ENCODE measurements at places on chromosomes 3 and 15.

GRCh38 chr15:39310633-39311032 is 270.2 kb upstream of the THBS1 start:
- DNase-seq, result no peak

- DNase-seq, result no peak
These were observed 125.0 kb downstream of the ANO10 start for GRCh38 chr3:43496740-43497375.

DNA sequence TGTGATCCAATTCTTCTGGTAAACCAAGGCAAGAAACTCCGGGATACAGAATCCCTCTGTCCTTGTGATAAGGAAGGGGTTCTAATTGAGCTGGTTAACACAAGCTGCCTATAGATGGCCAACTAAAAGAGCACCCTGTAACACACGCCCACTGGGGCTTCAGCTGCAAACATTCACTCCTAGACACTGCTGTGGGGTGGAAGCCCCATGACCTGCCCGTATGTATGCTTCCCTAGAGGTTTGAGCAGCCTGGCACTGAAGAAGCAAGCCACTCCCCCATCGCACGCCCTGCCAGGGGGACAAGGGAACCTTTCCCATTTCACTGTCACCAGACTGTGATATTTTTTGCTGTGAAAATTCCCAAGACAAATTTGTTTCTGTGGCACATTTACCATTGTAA is 516.9 kb upstream of the GOLIM4 start:
- no peak for DNase-seq

DNA sequence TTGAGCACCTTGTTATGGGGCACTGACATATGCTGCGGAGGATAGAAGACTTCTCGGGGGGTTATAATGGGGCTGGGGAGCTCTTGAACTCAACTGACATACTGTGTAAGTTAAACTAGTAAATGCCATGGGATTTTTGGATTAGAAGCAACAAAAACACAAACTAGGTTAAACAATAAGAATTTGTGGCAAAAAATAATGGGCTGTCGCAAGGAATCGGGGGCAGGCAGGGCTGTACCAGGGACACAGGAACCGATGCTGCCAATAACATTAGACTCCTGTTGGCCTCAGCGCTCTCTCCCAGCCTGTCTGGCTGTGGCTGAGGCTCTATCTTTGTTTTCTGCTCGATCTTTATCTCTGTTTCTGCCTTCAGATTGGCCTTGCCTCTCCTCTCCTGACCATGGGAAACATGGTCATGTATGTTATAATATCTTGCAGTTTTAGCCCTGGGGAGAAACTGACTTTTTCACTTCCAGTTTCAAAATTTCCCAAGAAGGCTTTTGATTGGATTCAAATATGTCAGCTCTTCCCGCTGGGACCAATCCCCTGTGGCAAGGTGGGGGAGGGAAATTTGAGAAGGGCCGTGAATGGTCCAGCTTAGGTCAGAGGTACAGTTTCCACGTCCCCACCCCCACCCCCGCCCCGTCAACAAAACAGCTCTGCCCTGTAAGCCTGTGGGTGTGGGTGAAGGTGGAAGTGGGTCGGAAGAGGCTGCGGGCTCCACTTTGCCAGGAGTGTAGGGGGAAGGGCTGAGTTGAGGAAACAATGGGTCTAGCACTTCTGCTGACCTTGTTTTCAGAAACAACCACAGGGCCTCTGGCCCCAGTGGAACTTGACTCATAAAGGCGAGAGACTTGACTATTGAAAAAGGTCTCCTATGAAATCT is 161.1 kb upstream of the TBL1XR1 start:
- DNase-seq, result peak; percentile 96

DNA sequence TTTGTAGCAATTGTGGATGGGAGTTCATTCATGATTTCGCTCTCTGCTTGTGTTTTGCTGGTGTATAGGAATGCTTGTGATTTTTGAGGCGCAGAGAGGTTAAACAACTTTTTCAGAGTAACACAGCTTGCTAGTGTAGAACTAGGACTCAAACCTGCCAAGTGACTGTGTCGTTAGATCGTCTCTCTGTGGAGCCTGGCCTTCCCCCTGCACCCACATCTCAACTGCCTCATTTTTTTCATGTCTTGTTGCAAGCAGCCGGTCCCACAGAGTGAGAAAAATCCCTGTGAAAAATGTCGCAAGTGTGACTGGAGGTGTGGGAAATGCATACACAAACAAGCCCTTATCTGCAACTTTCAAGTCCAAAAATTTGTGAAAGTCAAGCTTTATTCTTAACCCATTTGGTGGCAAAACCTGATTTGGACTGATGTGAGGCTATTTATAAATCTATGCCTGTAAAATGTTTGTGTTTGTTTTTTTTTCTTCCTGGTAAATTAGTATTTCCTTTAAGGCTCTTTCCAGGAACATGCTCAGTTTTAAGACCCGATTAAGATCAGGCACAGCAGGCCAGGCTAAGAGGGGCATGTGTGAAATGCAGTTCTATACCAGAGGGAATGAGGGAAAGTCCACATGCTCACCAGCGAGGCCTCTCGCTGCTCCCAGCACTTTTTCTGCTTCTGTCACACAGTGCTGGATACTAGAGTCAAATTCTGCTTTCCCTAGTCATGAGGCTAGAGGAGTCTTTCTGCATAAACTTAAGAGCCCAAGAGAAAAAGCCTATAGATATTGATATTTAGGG is 25.8 kb downstream of the ST6GAL1 start:
- DNase-seq, result no peak

DNA sequence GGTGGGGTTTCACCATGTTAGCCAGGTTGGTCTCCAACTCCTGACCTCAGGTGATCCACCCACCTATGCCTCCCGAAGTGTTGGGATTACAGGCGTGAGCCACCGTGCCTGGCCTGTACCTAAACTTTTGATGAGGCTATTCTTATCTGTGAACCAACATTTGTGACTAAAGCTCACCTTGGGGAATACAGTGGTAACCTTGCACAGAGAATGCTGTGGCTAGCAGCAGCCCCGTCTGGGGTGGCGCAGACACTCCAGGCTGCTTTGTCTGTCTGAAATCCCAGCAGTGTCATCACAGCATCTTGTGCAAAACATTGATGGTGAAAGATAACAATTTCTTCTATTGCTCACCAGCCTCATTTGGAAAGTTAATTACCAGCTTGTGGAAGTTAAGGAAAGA is 58.9 kb downstream of the CMTM8 start:
- DNase-seq, result no peak

- no peak for DNase-seq
These were observed 184.6 kb upstream of the TRIM42 start for GRCh38 chr3:140493271-140493670.

GRCh38 chr3:49794926-49795905 is 4.5 kb downstream of the CDHR4 start:
- DNase-seq, result no peak

GRCh38 chr3:119669906-119670570 is 7.2 kb downstream of the COX17 start:
- peak; percentile 38 for DNase-seq

DNA sequence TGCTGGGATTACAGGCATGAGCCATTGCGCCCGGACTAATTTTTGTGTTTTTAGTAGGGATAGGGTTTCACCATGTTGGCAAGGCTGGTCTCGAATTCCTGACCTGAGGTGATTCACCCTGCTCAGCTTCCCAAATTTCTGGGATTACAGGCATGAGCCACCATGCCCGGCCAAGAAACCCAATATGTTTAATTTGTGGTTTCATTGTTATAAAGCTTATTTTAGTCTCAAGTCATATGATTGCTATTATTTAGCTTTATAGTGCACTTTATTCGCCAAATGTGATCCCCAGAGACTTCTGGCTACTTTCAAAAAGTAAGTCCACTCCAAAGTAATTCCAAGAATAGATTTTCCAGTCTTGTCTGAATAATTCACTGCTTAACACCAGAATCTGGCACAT is 19.3 kb upstream of the SLC4A7 start:
- DNase-seq, result no peak

GRCh38 chr3:65732051-65732935 is 306.4 kb downstream of the MAGI1 start:
- DNase-seq, result peak; percentile 64

DNA sequence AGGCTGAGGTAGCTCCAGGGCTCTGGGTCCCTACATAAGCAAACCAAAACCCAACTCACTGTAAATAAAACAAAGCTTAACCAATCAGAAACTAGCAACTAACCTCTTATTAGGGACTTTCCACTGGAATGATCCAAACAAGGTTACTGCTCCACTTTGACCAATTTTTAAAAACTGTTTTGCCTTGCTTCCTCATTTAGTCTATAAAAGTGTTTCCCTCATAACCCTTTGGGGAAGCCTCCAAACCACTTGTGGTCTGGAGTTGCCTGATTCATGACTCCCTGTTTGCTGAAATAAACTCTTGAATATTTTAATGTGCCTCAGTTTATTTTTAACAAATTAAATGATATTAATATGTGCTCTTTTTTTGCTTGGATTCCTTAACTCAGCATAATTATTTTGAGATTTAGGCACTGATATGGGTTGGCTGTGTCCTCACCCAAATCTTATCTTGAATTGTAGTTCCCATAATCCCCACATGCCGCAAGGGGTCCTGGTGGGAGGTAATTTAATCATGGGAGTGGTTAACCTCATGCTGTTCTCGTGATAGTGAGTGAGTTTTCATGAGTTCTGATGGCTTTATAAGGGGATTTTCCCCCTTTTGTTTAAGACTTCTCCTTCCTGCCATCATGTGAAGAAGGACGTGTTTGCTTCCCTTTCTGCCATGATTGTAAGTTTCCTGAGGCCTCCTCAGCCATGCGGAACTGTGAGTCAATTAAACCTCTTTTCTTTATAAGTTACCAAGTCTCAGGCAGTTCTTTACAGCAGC is 90.6 kb downstream of the CD200R1L start:
- DNase-seq, result no peak

- no peak for DNase-seq
These were observed 448.7 kb downstream of the TAFA4 start for GRCh38 chr3:68483601-68484000.

DNA sequence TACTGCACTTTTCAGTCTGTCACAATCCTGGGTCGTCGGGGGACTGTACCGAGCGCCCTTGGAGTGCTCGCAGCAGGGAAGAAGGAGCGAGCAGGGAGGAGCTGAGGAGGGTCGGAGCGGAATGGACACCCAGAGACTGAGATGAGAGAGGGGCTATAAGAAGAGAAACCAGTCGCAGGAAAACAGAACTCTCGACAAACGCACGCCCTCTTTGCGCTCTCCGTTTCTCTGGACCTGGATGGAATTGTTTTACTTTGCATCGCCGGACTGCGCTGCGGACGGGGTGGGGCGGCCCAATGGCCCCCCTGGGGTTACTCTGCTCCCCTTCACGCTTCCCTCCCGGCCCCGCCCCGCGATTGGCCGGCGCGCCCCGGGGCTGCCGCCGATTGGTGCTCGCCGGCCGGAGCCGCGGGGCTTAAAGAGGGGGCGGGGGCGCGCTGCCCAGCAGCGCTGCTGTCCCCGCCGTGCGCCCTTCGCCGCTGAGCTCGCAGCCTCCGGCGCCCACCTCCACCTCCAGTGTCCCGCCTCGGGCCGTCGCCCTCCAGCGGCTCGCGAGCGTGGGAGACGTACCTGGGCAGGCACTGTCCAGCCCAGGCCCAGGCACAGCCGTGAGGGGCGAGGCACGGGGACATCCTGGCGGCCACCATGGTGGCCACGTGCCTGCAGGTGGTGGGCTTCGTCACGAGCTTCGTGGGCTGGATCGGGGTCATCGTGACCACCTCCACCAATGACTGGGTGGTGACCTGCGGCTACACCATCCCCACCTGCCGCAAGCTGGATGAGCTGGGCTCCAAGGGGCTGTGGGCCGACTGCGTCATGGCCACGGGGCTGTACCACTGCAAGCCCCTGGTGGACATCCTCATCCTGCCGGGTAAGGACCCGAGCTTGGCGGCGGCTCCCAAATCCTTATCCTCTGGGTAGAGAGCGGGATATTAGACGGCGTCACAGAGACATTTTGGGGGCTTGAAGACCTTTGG is at the start of gene CLDN11:
Gene CLDN11 (plus strand): TSS at position 447 of the 977 bp plus-strand sequence. CDS start 199 bp downstream, at position 646.
- DNase-seq, result peak; percentile 73

GRCh38 chr3:171267104-171267503 is 193.1 kb downstream of the TNIK start:
- DNase-seq, result no peak

DNA sequence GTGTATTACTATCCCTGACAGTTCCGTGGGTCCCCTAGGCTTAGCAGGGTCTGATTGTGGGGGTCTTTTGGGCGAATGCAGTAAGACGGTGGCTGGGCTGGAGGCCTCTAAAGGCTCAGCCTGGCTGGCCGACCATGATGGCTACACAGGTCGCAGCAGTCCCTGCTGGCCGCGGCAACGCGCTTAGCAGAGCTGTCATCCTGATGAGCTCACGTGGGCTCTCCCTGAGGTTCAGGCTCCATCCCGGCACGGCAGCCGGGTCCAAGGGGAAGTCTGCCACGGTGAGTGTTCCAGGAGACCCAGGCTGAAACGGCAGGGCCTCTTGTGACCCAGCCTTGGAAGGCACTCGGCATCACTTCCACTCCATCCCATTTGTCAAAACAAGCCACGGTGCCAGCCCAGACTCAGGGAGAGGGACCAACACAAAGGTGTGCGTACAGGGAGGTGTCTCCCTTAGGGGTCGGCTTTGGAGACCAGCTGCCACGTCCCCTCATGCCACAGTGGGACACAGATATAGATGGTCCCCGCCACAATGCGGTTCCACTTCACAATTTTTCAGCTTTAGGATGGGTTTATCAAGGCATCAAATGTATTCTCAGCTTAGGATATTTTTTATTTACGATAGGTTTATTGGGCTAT is 101.8 kb downstream of the XXYLT1 start:
- no peak for DNase-seq

- no peak for DNase-seq
These were observed 85.1 kb upstream of the TRA2B start for GRCh38 chr3:186022931-186023330.

GRCh38 chr3:57130571-57131209 is 34.5 kb downstream of the IL17RD start:
- DNase-seq, result no peak

DNA sequence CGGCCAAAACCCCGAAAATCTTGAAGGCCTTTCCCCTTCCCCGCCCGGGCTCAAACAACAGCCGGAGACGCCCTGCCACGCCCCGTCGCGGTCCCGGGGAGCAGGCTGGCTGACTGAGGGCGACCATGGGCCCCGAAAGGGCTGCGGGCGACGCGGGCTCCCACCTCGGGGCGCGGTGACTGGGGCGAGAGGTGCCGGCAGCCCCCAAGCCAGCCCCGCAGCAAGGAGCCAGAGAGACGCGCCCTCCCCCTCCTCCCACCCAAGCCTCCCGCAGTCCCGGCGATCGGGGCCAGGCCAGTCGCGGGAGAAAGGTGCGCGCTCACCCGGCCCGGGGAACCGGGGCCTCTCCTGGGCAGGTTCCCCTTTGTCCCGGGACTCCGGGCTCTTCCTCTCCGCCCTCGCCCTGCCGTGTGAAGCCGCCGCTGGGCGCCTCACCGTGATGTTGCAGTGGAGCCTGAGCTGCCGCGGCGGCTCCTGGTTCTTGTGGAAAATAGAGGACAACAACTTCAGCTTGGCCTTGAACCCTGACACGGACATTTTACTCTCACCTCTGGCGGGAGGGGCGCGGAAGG is 30.6 kb upstream of the ZSCAN2 start:
- DNase-seq, result peak; percentile 28

- peak; percentile 95 for DNase-seq
These were observed 21.7 kb downstream of the CCR9 start for GRCh38 chr3:45907769-45908705.

GRCh38 chr3:48990636-48991469 is 812 bp downstream of the P4HTM start:
- DNase-seq, result no peak

Data from iris pigment epithelial cell (primary cell).